Endodermal cell (in vitro differentiated cells): ENCODE measurements at places on chromosomes 12 and 14. TPM values are rescaled to one million over a fixed set of nuclear protein-coding genes. Genes with fewer than 3 reads are reported as not detected.

The NTF3 gene
- total RNA-seq: 3.4 and 4.1 TPM in 2 replicates

The ENDOU gene
- total RNA-seq: not detected in 2 replicates

The RNASE3 gene
- not detected in 2 replicates for total RNA-seq

The CLEC7A gene
- total RNA-seq: not detected in 3 replicates
